ENCODE measurements at places on chromosomes 11 and 22. TPM values are rescaled to one million over a fixed set of nuclear protein-coding genes. Genes with fewer than 3 reads are reported as not detected.

DNA sequence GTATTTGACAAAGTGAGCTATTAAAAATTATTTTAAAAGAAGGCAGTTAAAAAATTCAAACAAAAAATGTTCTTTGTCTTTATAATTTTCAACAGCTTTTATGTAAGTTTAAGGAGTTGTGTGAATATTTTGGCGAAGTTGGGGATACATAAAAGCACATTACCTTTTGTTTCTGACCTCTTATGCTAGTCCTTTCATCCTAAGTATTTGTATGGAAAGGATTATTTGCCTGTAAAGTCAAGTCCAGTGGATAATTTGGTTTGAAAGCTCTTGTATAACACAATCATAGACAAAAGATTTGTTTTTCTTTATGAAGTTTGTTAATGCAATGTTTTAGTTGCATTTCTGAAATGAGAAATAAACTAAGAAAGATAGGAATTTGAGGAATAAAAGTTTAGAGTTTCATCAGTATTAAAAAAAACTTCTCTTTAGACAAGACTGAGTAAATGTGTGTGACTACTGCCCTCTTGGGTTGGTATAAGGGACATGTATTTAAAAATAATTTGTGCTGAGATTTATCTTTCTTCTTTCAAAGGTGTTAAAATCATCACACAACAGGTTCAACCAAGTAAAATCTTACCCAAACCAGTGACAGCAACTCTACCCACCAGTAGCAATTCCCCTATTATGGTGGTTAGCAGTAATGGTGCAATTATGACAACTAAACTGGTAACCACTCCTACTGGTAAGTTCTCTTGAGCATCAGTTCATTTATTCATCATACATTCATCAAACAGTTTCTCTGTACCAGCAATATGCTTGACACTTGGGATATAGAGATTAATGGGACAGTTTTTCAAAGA, 68.2 kb downstream of the EMSY start:
- DNase-seq, result no peak

- no peak for DNase-seq
Observed at GRCh38 chr11:86481399-86481798, 106.7 kb downstream of the CCDC81 start.

DNA sequence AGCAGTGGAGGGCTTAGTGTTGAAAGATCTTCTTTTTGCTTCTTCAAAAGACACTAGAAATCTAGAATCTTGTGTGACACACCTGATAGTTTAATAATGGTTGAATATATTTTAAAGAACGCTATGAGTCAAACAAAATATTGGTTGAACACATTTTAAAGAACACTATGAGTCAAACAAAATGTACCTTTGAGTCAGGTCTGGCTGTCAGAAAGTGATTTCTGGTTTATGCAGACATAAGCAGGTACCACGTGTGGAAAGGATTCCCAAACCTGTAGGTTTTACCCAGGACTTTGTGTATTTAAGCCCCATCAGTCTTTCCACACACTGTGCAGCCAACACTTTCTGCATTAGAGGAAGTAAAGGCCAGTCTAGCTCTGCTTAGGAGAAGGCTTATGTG, 366.7 kb upstream of the TENM4 start:
- no peak for DNase-seq

The DCDC1 gene
- total RNA-seq, result 0.11 TPM

The THRSP gene
- total RNA-seq, result not detected

The YPEL4 gene
- total RNA-seq, result 5.6 TPM

The TMEM191B gene
- 10.1 TPM for total RNA-seq

The EXPH5 gene
- 2.0 TPM for total RNA-seq

The MYOD1 gene
- total RNA-seq, result not detected

The PATE4 gene
- total RNA-seq, result not detected
